ENCODE measurements at places on chromosomes 11 and 22.

DNA sequence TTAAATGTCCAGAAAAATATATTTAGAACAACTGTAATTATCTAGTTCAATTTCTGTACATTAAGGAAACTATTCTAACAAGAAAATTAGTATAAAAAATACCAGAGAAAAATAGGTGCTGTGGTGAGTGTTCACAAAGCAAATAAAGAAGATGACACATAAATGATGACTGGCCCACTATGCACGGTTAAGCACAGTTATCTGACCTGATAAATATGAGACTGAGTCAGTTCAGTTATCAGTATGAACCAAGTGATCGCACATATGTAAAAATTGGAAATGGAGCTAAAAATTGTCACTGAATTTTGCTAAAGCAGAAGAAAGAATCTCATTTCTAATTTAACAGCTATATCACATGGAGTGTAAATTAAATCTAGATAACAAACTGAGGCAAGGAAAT is 18.8 kb upstream of the MAML2 start:
- no peak for DNase-seq

DNA sequence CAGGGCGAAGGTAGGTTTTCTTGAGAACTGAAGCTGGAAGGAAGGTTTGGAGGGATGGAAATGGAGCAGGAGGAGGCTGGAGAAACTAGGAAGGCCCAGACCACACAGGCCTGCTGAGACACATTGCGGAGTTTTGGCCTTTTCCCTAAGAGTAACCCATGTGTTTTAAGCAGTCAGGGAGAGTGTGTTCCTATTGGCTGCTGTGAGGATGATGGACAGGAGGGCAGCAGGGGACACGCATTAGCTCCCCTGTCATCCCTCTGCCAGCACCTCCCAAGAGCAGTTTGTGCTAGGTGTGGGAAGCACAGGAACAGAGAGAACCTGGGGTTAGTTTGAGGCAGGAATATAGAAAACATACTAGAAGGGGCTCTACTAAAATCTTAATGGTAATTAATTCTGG is 842.1 kb downstream of the TBC1D22A start:
- no peak for DNase-seq

- DNase-seq: no peak
Measured at GRCh38 chr22:38009000-38009806, 24.8 kb upstream of the SOX10 start.

- DNase-seq: no peak
Measured at GRCh38 chr11:128497061-128497775, 90.1 kb downstream of the ETS1 start.

GRCh38 chr11:123487157-123487744 is 57.2 kb downstream of the GRAMD1B start:
- no peak for DNase-seq

DNA sequence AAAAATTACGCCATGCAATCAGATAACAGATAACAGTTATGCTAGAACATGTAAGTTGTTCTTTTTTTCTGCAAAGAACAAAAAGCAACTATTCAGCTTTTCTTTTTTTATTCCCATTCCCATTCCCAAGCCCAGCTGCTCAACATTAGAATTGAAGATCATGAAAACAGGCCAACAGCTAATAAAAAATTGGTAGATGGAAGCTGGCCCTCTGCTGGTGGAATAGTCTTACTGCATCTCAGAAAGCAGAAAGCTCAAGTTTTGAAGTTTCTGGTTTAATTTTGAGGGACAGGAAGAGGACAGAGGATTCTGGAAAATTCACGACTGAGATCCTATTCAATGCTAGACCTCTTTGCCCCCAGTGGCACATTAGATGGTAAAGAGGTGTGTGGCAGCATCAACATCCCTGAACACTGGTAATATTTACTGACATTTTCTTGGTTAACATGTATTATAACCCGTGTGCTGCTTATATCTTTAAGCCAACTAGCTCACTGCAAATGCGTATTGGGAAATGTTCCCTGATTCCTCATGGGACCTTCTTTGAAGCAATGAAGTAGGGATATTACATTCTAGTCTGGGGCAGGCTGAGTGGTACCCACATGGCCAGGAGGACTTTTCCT is 591.2 kb downstream of the OPCML start:
- peak; percentile 78 for DNase-seq

DNA sequence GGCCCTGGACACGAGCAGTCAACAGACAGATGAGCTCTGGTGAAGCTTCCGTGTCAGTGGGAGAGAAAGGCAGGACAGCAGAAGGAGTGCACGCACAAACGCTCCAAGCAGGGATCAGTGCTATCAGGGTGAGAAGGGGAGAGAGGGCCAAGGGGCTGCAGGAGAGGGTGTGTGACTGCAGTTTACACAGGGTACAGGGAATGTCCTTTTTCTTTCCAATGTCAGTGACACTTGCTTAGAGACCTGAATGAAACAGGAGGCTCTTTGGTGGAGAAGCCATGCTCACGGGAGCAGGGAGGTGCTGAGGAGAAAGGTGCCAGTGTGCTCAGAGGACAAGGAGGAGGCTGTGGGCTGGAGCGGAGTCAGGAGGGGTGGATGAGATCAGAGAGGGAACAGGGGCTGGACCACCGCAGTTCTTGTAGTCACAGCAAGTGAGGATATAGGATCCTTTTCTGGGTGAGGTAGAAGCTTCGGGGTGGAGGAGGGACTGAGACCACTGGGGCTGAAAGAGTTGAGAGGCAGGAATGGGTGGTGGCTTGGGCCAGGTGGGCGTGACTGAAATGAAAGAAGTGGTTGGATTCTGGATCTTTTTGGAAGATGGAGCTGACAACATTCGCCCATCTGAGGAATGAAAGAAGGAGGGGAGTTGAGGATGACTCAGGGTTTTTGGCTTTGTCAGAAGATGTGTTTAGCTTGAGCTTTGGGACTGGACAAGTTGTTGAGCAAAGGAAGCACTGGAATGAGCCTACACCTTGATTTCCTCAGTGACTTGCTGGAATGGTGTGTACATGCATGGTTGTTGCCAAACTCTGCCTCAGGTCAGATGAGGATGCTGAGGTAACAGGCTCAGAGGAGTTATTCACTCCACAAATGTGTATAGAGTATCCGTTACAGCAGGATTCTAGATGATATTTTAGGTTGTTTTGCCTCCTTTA is 87.9 kb downstream of the ADAMTS15 start:
- DNase-seq: no peak

GRCh38 chr11:63567044-63567840 is 4.1 kb upstream of the PLAAT2 start:
- DNase-seq: no peak

DNA sequence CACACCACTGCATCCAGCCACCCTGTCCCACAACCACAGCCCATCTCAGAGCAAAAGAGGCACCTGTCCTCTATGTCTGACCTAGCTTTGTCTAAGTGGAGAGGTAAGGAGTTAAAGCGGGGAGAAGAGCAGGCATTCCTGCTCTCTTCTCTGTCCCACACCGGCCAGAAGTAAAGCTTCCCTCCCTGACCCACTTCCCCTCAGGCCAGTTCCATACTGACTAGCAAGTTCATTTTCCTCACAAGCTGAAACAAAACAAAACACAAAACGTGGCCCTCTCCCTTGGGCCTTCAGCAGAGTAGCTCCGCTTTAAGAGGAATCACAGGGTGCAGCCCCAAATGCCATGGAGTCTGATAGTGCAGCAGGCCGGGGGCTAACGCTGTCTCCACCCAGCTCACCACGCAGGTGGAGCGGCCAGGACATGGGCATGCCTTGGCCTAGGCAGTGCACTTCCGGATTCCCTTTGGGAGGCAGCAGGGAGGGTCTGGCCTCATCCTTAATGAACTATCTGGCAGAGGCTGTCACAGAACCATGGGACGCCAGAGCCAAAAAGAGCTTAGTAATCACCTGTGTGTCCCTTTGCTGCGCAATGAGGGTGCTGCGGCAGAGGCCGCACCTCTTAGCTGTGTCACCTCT is 34.0 kb downstream of the FLI1 start:
- no peak for DNase-seq

- DNase-seq: no peak
Measured at GRCh38 chr11:41309111-41309522, 150.3 kb downstream of the LRRC4C start.

GRCh38 chr22:31509061-31509762 is 12.9 kb downstream of the SFI1 start:
- DNase-seq: no peak

GRCh38 chr22:37860796-37861421 is 11.7 kb downstream of the EIF3L start:
- no peak for DNase-seq

DNA sequence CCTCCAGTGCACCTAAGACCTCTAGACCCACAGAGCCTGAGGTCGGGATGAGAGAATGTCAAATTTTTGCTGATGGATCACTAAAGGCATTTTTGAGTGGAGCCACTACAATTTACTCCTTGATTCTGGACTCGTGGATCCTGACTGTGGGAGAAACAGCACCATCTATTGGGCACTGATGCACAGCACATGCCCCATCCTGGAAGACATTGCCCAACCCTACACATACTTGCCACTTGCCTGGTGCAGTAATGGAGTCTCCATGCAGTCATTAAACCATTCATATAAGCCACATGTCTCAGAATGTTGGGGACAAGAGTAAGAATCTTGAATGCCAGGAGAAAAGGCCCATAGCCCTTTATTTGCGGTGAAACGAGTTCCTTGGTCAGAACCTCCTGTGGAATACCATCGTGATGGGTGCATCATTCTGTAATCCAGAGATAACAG is 103.9 kb downstream of the GGTLC2 start:
- DNase-seq: peak; percentile 5

DNA sequence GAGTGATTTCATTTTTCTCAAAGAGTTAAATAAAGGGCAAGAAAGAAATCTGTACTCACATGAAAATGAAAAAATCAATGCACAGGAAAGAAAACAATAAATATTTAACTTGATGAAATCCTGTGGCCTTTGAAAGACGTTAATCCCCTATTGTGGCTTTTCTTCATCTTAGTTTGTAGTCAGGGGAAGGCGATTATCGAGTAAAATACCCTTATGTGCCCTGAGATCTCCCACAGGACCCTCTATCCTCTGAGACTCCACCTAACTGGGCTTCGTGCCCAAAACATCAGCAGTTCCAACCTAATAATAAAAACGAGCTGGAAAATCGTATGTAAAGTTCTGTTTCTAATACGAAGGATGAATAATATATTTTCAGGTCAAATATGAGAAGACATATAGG is 208.2 kb upstream of the ZC3H12C start:
- DNase-seq: no peak

GRCh38 chr11:113593698-113594308 is 112.3 kb downstream of the TMPRSS5 start:
- no peak for DNase-seq

DNA sequence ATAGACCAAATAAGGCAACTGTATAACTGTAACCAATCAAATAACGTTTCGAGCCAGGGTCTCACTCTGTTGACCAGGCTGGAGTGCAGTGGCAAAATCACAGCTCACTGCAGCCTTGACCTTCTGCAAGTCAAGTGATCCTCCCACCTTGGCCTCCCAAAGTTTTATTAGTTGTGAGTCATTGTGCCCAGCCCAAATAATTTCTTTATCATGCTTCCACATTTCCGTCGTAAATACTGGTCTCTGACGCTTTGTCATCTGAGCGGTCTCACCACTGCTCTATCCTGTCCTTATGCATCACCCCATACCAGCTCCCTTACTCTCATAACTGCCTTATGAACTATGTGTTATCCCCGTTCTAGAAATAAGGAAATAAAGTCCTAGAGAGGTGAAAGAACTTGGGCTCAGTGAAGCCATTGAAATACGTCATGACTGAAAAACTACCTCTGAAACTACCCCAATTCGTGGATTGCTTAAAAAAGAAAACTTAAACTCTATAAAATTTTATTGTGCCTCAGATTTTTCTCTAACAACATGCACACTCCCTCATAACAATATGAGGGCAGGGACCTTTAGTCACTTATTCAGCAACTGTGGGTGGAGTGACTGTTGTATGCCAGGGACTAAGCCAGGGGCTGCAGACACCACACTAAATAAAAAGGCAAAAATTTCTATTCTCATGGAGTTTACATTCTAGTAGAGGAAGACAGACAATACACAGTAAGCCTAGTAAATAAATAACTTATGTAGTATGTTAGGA is 15.8 kb upstream of the RTN4RL2 start:
- no peak for DNase-seq

DNA sequence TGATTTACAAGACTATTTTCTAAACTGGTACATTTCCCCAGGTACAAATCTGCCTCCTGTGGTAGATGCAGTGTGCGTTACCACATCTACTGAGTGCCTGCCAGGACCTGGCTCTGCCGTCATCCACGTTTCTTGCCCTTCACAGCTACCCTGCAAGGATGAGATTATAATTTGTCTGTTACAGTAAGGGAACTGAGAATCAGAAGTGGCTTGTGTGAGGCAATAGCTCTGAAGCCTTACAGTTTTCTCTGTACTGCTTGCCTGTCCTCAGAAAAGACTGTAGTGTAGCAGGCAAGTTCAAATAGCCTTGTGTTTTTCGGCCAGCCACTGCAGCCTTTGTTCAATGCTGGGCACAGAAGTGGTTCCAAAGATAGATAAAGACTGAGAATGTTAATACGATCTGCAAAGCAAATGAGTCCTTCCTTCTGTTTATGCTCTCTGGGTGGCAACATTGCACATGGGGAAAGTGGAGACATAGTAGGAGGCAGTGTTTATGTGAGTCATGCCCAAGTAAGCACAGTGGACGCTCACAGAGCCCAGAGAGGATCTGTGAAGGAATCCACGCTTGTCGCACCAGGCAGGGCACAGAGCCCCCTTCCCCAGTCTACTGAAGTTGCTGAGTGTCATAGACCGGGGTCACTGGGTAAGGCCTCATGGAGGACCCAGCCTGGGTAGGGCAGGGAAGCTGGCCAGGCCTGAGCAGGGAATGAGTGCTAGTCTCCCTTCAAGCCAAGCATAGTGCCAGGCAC is 49.1 kb downstream of the MICAL2 start:
- DNase-seq: no peak

- DNase-seq: peak; percentile 74
Measured at GRCh38 chr11:95066716-95067038, at the start of gene SRSF8. Gene SRSF8 (plus strand): TSS chr11:95066919. CDS start chr11:95067227, 308 bp downstream.

DNA sequence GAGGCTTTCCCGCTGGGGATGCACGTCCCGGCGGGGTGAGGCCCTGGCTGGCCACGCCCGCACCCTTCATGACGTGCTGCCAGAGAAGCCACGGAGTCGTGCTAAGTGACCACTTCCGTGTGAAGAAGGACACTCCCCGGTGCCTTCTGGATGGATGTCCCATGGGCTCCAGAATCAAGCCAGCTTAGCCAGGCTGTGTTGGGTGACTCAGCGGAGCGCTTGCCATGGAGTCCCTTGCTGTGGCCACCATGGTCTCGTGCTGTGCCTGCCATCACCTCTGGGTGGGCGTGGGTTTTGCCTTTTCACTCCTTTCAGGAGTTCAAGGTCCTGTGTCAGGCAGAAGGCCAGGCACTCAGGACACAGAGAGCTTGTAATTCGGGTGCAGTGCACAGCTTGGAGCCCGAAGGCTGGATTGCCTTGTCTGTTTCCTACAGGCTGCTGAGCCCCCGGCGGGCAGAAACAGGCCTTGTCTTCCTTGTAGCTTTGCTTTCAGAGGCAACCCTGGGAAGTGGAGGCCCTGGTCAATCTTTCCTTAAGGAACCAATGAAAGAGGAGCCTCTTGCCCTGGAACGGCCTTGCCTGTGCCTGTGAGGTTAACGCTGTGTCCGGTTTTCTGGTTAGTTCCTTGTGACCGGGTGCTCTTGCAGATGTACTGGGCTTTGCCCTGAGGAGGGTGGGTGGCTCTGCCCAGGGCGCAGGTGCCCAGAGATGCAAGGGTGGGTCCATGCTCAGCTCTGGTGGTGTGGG is 268.6 kb downstream of the TBC1D22A start:
- DNase-seq: no peak

GRCh38 chr22:49151256-49152126 is 676.2 kb downstream of the BRD1 start:
- no peak for DNase-seq

Data from NCI-H1105 treated with DMSO at 0.1 percent for 48 hours (cell line).